ENCODE measurements at places on chromosomes 12 and 14.

DNA sequence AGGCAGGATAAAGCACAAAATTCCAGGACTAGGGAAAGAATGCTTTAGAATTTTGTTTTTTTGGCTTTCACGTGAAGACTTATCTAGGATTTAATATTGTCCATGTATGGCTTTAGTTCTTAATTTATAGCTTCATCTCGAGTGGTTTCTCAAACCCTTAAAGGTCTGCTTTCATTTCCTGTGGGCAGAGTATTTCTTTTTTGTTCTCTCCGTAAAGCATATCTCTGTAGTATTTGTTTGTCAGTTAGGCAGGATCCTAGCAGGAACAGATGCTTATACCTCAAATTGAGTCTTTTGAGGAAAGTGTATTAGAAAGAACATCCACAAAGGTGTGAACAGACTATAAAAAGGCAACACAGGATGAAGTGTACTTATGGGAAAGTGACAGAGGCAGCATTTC, 697.1 kb upstream of the SEL1L start:
- DNase-seq = no peak

GRCh38 chr12:113934060-113934814, 31.9 kb downstream of the RBM19 start:
- no peak for DNase-seq

GRCh38 chr14:99860219-99860618, 67.0 kb downstream of the EML1 start:
- no peak for DNase-seq

GRCh38 chr12:32533971-32534590, 134.7 kb downstream of the FGD4 start:
- no peak for DNase-seq

- DNase-seq = no peak
Measured at GRCh38 chr12:20473133-20473532, 104.8 kb downstream of the PDE3A start.

DNA sequence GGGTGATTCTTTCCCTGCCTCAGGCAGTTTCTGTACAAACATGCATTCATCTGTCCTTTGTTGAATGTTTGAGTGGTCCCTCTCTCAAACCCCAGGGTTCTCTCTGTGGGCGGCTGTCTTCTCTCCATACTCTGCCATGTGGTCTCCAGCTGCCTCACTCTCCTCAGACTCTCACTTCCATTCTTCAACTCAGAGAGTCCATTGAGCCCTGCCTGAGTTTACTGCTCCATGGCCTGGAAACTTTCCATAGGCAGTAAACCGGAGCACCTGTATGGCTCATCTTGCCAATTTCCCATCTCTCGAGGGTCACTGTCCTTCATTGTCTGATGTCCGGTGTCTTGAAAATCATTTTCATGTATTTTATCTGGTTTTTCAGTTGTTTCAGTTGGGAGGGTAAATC, 11.3 kb downstream of the C14orf132 start:
- DNase-seq = no peak

GRCh38 chr12:128259556-128260070, 7.4 kb upstream of the TMEM132C start:
- DNase-seq = peak; percentile 27

GRCh38 chr12:51890511-51891171, 2.7 kb downstream of the ANKRD33 start:
- no peak for DNase-seq

- DNase-seq = no peak
Measured at GRCh38 chr14:86404989-86405649, 875.2 kb downstream of the FLRT2 start.

DNA sequence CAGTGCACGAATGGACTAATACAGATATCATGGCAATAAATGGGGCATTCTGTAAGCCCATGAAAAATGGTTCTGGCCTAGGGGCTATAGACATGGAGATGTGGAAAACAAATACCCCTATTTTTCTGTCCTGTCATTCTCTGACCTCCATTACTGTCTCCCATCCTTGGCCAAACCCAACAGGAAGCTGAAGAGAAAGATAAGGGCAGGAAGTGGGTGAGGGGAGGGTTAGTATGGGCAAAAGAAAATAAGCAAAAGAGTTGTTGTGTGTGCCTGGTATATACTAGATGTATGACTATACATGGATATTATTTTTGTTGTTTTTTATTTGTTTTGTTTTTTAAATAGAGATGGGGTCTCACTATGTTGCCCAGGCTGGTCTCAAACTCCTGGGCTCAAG, 339.3 kb downstream of the PCNX1 start:
- DNase-seq = no peak

- DNase-seq = no peak
Measured at GRCh38 chr12:129779989-129780388, 123.8 kb downstream of the TMEM132D start.

Data from NCI-H187 (cell line).